Activated CD4-positive, alpha-beta T cell treated with anti-CD3 and anti-CD28 coated beads, Interleukin-2, amount 50 U/mL, for 4 hours (primary cell): ENCODE measurements at places on chromosomes 6 and 20.

DNA sequence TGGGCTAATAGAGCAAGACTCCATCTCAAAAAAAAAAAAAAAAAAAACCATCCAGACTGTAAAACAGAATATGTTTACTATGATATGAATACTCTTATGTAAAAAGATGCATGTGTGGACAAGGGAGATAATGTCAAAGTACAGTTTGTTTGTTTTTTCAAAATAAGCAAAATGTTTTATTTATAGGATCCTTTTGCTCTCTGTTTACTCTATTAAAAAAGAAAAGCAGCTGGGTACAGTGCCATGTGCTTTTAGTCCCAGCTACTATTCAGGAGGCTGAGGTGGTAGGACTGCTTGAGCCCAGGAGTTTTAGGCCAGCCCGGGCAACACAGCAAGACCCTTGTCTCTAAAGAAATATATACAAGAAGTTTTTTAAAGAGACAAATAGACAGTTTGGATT is 38.1 kb downstream of the UQCC1 start:
- no peak for DNase-seq

- no peak for DNase-seq
These were observed 85.6 kb downstream of the MYB start for GRCh38 chr6:135266675-135267074.

DNA sequence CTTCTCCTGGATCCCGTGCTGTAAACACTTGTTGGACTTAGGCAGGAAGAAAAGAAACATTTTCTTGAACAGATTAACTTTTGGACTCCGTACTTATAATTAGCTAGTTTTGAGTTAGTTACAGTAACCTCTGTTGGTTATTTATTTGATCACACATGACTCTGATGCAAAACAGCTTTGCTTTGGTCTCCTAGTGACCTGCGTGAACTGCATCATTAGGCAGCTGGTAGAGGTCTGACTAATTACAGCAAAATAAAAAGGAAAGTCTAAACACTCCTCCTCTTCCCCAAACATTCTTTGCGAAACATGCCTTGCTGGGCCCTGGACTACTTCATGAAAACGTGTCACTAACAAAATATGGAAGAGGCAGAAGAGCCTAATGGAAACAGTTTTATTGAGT is 61.1 kb upstream of the ZFP64 start:
- DNase-seq = no peak

DNA sequence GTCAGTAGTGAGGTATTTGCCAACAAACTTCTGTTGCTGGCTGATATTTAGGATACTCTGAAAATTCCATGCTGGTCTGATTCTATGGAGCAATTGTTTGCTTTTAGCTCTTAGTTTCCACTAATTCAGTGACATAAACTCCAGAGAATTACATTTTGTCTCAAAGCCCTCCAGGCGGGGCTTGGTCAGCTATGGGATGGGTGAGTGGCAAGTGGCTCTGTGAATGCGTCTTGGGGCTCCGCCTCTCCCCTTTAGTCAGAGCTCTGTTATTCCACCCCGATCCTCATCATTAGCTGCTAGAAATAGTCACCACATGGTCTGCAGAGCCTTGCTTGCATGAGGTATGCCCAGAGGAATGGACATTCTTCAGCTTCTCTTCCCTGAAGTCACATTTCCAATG is 540.6 kb downstream of the QKI start:
- DNase-seq = no peak

DNA sequence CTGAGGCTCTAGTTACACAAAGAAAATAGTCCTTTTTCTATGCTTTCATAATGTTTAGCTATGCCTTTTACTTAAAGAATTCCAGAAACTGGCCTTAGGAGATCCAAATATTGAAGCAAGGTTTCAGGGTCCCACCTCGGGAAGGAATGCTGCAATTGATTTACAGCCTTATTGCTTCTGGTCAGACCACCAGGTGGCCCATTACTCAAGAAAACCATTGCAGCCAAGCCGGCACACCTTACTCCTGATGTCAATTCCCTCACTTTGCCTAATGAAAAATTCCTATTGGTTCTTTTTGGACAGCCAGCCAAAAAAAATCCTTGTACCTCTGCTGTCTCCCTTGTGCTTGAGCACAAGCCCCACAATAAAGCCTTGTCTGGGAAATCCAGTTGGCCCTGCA is 173.9 kb downstream of the LMBRD1 start:
- no peak for DNase-seq

DNA sequence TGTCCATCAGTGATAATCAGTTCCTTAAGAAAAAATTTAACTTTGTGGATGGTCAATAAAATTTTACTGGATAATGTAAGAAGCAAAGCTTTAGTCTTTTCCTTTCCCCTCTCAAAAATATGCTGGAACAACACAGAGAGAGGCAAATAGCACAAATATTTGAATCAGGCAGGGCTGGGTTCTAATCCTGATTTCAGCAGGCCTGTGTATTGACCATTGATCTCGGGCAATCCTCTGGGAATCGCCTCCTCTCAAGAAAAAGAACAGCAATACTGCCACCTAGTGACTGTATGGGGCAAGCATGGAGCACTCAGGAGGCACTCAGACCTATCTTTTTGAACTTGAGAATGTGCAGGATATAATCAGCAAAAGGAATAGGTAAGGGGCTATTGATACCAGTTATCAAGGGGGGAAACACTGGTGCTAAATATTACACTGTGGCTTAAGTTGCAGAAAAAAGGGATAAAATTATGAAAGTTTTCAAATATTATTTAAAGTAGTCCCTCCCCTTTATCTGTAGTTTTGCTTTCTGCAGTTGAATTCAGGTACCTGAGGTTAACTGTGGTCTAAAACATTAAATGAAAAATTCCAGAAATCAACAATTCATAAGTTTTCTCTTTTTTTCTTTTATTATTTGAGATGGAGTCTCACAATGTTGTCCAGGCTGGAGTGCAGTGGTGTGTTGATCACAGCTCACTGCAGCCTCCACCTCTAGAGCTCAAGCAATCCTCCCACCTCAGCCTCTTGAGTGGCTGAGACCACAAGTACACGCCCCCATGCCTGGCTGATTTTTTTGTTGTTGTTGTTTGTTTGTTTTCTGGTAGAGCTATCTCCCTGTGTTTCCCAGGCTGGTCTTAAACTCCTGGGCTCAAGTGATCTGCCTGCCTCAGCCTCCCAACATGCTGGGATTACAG is 91.8 kb upstream of the NHSL1 start:
- peak; percentile 16 for DNase-seq

- DNase-seq = peak; percentile 82
These were observed 12.2 kb upstream of the SERPINB1 start for GRCh38 chr6:2853769-2854395.

- DNase-seq = no peak
These were observed 13.8 kb downstream of the TOMM34 start for GRCh38 chr20:44946271-44946852.

DNA sequence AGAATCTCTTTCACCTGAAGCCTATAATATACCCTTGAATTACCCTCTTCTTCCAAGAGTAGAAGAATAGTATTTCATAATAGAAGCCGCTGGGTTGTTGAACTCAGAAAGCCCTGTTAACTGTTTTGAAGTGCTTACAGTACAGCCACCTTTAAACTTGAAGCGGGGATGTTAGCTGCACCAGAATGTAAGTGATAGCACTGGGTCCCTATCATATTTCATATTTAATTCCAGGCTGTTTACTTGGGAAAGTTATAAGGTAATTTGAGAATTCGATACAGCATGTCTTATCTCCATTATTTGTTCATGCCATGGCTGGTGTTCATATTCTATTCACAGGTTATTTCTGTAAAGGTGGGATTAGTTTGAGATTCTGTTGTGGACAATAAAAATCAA is 63.5 kb upstream of the VSTM2L start:
- no peak for DNase-seq

DNA sequence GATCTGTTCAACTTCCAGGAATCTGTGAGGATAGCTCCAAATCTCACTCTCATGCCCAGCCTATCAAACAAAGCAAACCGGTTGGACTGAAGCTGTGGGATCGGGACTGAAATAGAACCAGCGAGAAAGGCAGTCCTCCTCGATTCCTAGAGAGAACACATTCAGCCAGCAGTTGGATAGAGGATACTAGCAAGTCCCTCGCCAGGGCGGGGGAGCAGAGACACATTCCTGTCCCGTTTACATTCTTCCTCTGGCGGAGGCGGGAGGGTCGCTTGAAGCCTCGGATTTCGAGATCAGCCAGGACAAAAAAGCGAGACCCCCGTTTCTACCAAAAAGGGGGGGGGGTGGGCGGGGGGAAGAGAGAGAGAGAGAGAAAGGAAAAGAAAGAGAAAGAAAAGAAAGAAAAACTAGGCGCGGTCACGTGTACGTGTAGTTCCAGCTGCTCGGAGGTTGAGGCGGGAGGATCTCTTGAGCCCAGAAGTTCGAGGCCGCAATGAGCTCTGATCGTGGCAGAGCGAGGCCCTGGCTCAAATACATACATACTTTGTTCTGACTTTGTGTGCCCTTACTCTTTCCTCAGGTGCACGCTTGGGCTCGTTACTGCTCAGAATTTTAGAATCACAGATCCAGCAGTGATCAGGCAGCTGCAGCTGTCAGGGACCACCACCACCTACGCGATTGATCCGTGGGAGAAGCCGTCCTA is 19.5 kb downstream of the ZNF311 start:
- DNase-seq = no peak

GRCh38 chr6:50979171-50979525 is 160.5 kb downstream of the TFAP2B start:
- no peak for DNase-seq

GRCh38 chr6:166771701-166772100 is 144.7 kb upstream of the RPS6KA2 start:
- DNase-seq = no peak

- no peak for DNase-seq
These were observed 418.0 kb upstream of the IMPG1 start for GRCh38 chr6:76490456-76490855.

GRCh38 chr20:58109918-58110635 is 118.4 kb downstream of the ANKRD60 start:
- no peak for DNase-seq

GRCh38 chr6:41182069-41183034 is 18.6 kb downstream of the TREML2 start:
- peak; percentile 38 for DNase-seq

DNA sequence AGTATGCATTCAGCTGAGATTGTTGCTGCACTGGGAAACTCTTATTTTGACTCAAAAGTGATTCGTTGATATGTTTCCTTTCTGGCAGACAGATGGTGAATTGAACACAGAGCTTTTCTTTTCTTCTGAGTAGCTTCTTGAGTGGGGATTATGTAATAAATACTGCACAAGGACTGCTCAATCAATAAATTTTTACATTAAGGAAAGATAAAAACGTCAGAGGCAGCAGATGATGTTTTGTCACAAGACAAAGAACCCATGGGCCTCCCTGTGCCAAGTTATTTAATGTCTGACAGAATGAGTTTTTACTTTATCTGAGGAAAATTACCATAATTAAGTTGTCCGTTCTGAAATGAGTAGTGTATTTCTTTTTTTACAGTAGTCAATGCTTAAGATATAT is 460.3 kb downstream of the UTRN start:
- DNase-seq = no peak

DNA sequence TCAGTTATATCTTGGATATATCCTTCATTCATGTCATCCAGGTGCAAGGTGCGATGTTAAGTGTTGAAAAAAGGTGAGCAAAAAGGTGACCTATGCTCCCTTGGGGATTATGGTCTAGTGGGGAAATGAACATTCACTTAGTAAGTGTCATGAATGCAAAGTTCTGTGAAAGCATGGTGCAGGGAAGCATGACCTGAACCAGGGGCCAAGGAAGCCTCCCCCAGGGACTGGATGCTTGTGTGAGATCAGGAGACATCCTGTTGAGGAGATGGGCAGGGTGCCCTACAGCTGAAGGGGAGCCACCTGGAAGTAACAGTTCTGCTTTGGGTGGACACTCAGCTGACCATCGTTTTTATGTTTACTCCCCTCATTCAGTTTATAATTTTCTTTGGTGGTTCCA is 179.5 kb downstream of the SYNDIG1 start:
- no peak for DNase-seq

GRCh38 chr20:17856024-17856564 is 112.5 kb downstream of the SNX5 start:
- DNase-seq = no peak

DNA sequence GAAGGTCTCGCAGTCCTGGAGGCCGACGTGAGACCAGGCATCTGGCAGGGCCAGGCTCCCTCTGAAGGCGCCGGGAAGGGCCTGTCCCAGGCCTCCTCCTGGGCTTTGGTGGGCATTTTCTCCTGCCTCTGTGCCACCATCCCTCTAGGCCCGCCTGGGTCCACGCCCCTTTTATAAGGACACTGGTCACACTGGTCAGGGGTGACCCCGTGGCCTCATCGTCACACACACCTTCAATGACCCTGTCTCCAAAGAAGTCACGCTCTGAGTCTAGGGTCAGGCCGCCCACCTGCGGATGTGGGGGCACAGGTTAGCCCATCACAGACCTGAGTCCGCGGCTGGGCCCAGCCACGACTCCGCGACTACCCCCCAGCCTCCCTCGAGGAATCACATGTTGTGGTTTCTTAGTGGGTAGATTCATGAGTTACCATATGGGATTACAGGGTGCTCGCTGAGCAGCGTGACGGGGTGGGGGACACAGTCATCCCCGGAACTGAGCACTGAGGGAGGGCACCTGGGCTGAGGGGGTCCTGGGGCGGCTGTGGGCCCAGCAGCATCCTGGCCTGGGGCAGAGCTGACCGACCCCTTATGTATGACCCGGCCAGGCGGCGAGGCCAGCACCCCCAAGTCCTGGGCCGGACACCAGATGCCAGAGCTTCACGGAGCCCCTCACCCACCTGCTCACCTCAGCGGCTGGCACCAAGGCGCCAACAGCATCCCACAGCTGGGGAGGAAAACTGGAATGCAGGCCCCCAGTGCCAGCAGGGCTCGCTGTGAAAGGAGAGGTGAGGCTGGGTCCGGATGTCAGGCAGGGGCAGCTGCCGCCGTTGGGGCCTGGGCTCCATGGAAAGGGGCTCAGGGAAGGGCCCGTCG is 115.9 kb downstream of the DLL1 start:
- DNase-seq = no peak

DNA sequence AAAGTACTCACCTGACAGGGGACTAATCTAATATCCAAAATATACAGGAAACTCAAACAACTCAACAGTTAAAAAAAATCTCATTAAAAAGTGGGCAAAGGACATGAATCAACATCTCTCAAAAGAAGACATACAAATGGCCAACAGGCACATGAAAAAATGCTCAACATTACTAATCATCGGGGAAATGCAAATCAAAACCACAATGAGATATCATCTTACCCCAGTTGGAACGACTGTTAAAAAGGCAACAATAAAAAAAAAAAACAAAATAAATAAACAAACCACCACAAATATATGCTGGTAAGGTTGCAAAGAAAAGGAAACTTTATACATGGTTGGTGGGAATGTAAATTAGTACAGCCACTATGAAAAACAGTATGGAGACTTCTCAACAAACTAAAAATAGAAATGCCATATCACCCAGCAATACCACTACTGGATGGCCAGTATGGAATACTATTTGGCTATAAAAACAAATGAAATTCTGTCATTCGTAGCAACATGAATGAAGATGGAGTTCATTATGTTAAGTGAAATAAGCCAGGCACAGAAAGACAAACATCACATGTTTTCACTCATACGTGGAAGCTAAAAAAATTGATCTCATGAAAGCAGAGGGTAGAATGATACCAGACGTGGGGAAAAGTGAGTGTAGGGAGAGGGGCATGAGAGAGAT is 6.6 kb downstream of the SIRPB2 start:
- no peak for DNase-seq

GRCh38 chr20:32980990-32981389 is 23.2 kb downstream of the SUN5 start:
- DNase-seq = no peak

- DNase-seq = no peak
These were observed 7.7 kb upstream of the C20orf203 start for GRCh38 chr20:32681175-32682084.

GRCh38 chr6:168133168-168133561 is 54.2 kb upstream of the FRMD1 start:
- DNase-seq = no peak

GRCh38 chr6:108117427-108118358 is 43.2 kb upstream of the OSTM1 start:
- DNase-seq = no peak
